Right renal pelvis (tissue), 4 donors: ENCODE measurements at places on chromosomes 3 and 15. TPM values are rescaled to one million over a fixed set of nuclear protein-coding genes. Genes with fewer than 3 reads are reported as not detected.

GRCh38 chr3:120622870-120623726 is 27.0 kb downstream of the NDUFB4 start:
- no peak for DNase-seq

DNA sequence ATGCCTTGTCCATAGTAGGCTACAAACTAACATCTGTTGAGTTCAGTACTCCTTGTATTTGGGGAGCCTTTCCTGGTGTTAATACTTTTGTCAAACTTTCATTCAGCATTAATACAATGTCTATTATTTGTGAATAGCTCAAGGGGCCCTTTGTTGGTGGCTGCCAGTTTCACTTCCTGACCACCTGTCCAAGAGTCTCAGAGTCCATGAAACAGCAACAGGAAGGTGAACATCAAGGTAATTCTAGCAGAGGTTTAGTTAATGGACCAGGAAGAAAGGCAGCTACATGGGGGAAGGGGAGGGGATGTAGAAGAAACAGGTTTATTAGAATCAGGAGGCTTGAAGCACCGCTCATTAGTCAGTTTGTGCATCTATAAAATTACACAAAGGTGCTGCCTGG is 386.9 kb downstream of the PDCD6IP start:
- no peak for DNase-seq

DNA sequence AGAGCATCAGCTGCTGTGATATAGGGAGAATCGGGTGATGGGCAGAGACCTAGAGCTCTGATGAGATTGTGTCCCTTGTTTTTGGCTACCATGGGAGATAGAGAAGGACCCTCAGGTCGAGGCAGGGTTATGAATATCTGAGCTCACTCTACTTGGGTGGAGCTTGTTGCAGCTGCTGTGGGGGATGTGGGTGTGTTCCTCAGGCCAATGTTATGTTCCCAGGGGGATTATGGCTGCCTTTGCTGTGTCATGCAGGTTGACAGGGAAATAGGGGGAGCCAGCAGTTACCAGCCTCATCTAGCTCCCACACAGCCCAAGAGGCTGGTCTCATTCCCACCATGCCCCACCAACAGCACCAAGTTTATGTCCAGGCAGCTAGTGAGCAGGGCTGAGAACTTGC is 131.5 kb downstream of the TRIM42 start:
- DNase-seq = no peak

DNA sequence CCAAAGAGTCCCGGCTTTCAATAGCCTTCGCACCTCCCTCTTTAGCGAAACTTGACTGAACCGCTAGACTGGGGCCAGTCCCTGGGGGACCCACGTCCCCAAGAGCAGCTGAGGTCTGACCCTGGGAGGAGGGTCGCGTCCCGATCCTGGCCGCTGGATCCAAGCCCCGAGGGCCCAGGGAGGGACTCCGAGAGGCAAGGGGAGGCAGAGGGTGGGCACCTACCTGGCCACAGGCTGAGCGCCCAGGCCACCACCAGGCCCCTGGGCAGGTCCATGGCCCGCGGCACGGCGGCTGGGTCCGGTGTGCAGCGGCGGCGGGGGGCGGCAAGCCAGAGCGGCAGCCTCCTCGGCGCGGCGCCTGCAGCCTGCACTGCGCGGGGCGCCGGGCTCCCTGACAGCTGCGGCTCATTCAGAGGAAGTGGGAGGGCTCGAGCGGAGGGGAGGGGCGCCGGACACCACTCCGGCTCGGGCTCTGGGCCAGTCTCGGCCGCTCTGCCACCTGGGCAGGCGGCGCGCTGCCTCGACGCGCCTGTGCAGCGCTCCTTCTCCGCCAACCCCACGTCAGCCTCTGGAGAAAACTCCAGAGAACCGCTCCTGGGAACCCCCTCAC is at the start of gene ITGA11:
TSS of gene ITGA11 (minus strand) at position 372 of the 610 bp plus-strand sequence. CDS start at position 275, 97 bp downstream.
- peak; percentile 49 for DNase-seq

DNA sequence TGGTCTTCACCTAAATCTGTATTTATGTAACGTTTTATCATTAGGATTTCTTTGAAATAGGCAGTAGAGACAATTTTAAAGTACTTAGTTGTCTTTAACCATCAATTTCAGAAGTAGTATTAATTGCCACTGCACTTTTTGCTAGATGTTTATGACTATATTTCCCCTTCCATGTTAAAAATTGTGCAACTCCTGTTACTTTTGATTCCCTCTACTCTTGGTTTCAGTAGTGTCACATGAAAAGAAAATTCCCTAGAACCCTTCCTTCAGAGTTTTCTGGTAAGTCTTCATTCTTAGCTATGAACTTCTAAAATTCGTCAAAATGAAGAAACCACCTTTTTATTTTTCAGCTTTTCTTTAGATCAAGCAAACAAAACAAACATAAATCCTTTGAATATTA is 7.1 kb downstream of the PIAS1 start:
- DNase-seq = no peak

- no peak for DNase-seq
Observed at GRCh38 chr3:13544951-13545651, 3.8 kb upstream of the FBLN2 start.

DNA sequence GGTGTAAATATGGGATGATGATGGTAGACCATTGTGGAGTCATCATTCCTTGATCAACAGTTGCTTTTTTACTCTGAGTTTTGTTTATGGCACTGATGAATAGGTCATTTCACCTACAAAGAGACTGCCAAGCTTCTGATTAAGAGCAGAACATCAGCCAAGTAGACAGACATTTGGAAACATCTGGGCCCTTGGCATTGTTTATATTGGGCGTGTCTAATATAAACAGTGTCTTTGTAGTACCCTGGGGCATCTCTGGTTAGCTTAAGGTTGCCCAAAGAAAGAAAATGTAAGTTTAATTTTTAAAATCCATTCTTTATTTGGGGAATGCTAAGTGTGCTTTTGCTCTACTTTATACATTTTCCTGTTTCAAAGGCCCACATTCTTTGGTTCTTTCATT is 377.0 kb downstream of the FEZF2 start:
- DNase-seq = no peak

DNA sequence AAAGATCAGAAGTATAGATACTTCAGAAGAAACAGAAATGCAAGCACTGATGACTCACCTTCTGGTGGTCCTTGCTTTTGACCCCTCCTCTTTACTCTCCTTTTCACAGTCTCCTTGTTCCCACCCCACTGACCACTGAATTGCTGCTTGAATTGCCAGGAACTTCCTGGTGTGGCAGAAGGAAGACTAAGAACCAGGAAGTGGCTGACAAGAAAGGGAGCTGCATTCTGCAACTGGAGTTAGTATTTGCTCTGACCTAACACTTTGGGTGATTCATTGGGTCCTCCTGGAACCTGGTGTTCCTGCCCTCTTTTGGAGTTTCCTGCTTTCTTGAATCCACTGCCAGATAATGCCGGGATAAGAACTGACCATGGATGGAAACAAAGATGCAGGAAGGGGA is 23.0 kb downstream of the KY start:
- DNase-seq = no peak

DNA sequence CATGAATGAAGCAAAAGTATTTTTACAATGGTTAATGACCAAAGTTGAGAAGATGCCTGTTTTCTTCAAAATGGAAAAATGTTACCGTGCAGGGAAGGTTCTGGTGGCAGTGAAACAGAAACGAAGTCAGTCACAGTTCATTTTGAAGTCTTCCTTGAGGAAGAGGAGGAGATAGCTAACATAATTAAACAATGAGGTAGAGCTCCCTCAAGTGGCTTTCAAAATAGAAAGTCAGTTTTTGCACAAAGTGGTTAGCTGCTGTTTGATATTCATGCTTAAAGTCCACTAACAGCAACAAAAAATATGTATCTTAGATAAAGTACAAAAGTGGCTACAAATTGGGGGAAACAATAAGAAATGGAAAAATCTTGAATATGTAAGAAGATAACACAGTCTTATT is 87.3 kb downstream of the TFG start:
- DNase-seq = no peak

GRCh38 chr3:53806182-53807116 is 39.8 kb downstream of the CHDH start:
- DNase-seq = peak; percentile 31

DNA sequence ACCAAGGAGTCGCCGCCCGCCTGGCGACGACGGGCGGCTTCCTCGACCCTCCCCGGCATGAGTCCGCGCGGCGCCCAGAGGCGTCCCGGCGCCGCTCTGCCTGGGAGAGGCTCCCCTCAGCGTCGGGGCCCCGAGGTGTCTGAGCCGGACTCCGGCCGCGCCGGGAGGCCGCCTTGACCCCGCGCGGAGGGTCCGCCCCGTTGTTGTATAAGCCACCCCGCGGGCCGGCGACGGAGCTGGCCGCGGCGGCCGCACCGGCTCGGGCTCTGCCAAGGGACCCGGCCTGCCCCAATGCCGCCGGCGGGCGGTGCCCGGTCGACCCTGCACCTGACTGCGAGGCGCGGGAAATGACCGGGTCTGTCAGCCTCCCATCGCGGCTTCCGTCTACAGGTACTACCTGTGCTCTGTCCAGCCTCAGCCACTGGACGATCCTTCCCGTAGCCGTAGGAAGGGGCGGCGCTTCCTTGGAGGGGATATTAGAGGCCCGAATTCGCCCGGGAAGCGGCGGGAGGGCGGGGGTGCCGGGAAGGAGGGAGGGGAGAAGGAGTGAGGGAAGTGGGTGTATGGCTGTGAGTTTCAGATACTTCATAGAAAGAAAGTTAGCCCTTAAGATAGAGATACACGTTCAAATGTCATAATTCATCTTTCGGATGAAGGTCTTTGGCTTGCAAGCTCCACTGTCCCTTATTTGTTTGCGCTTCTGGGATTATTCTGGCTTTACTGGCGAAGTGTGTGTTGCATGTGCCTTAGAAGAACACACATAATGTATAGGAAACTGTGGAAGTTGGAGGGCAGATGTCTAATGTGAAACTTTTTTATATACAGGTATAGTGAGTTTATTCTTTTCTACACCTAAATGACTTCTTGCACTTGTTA is 620 bp downstream of the ABHD5 start:
- DNase-seq = peak; percentile 48

DNA sequence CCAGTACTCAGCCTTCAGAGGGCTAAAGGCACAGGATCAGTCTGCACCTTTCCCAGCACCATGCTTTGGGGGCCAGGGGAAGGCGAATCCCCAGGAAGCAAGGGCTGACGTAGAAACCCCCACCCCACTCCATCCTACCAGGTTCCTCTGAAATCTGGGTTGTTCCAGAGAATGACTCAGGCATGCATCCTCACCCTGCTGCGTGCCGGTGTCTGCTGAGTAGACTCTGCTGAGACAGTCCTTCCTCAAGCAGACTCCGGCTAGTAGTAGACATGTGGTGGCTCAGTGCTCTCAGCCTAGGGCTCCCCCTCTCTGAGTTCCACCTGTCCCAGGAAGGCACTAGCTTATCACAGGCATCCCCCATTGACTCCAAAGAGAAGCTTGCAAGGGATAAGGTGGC is 9.0 kb downstream of the TMEM43 start:
- no peak for DNase-seq

DNA sequence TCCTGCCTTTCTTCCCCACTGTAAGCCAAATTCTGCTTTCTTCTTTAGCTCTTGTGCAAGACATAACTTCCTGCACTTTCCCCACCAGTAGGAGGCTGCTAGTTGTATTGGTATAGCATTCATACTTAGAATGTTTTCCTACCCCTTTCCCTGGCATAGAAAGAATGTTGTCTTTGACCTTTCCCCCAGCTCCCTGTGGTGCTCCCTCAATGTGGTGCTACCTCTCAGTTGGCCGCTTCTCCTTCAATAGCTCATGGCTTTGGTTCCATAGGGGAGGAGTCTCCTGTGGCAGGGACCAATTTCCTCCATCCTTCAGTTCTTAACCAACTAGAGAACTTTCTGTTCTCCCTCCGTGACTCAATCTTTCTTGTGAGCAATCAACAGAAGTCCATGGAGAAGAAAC is 67.5 kb upstream of the AKAP13 start:
- no peak for DNase-seq

- no peak for DNase-seq
Observed at GRCh38 chr15:76753771-76754170, 151.4 kb downstream of the SCAPER start.

DNA sequence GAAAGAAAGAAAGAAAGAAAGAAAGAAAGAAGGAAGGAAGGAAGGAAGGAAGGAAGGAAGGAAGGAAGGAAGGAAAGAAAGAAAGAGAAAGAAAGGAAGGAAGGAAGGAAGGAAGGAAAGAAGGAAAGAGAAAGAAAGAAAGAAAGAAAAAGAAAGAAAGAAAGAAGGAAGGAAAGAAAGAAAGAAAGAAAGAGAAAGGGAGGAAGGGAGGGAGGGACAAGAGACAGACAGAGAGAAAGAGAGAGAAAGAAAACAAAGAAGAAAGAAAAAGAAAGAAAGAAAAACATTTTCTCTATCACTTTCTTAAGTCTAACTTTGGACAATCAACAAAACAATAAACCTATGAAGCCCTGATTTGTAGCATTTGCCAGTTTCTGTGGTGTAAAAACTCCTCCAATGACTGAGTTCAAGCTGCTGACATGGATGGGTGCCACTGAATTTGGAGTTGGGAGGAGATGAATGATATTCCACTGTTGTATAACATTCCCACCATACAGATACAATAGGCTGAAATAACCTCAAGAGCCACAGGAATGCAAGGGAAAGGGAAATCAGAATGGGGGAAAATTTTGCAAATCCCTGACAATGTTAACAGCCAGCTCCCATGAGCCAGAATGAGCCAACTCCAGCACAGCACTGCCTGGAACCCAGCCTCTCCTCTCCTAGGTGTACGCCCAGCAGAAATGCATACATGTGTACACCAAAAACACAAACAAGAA is 15.0 kb upstream of the RTP3 start:
- DNase-seq = no peak

DNA sequence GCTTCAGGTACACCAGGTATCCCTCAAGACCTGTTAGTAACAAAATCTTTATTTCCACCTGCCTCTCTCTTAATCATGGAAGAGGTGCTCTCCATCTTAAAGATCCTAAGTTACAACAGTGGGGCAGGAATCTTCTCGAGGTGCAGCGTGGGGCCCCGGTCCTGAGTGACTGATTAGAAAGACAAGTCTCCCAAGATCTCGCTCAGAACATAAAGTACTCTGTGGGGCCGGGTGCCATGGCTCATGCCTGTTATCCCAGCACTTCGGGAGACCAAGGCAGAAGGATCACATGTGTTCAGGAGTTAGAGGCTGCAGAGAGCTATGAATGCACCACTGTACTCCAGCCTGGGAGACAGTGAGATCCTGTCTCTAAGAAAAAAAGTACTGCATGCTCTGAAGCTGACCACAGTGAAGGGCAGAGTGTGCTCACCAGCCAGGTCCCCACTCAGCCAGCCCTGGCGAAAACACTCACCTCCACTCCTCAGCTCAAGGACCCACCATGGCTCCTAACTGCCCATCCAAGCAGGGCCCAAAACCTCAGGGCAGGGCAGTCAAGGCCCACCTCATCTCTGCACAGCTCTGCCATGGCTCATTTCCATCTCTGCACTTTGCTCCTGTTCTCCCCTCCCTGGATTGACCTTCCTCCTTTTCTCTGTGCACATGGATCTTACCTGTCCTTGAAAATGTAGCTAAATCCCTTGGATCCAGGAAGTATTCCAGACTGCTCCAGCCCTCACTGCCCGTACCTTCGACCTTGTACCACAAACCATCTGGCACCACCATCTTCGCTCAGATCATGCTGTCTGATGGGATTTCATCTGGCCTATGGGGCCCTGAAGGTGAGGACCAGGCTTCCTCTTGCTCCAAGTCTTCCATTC is 7.1 kb downstream of the SEMA7A start:
- DNase-seq = no peak

GRCh38 chr3:18853269-18853668 is 295.0 kb upstream of the KCNH8 start:
- DNase-seq = no peak

The WWTR1 gene
- 109 TPM for polyA plus RNA-seq

The GOLGA6B gene
- 0.53 TPM for polyA plus RNA-seq

The RBSN gene
- polyA plus RNA-seq = 23.9 TPM

The SH2D7 gene
- 0.65 TPM for polyA plus RNA-seq

The TMEM42 gene
- 31.5 TPM for polyA plus RNA-seq

The CCDC50 gene
- 70.8 TPM for polyA plus RNA-seq

The MNS1 gene
- 30.0 TPM for polyA plus RNA-seq

The ADCY5 gene
- polyA plus RNA-seq = 14.1 TPM

The ARL14 gene
- 0.77 TPM for polyA plus RNA-seq
